Stimulated activated CD8-positive, alpha-beta memory T cell treated with anti-CD3 and anti-CD28 coated beads, Interleukin-7, amount 100 ng/mL, for 48 hours (primary cell): ENCODE measurements at places on chromosomes 7 and 10.

DNA sequence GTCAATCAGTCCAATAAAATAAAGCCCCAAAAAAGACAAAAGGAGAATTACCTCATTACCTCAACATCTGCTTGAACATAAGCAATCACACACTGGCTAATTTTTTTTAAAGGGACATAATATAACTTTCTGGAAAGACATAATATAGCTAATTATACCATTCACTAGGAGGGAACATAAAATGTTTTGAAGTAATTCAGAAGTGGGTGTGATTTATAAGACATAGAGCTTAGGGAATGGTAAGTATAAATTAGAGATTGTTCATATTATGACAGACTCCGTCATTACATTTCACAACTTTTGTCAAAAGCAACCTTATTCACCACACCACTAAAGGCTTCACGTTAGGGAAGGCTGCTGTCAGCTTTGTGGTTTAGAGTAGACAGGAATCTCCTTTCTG lies 3.8 kb downstream of the SHTN1 start:
- no peak for DNase-seq

DNA sequence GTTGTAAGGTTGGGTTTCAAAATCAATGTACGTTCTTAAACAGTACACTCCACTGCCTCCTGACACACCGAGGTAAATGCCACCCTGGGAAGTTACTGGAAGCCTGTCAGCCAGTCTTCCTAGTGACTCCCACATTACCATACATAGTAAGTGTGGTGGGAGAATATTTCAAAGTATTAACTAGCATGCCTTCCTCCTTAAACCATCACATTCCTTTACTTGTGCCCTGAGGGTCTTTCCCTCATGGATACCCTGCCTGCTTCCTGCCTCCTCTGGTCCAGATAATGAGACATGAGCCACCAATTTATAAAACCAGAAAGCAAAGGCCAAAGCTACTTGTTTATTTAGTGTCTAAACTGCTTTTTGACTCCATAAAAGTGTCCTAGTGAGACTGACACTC lies 23.3 kb upstream of the SORCS3 start:
- no peak for DNase-seq

GRCh38 chr10:51327432-51327831 lies 253.1 kb downstream of the PRKG1 start:
- DNase-seq, result no peak

DNA sequence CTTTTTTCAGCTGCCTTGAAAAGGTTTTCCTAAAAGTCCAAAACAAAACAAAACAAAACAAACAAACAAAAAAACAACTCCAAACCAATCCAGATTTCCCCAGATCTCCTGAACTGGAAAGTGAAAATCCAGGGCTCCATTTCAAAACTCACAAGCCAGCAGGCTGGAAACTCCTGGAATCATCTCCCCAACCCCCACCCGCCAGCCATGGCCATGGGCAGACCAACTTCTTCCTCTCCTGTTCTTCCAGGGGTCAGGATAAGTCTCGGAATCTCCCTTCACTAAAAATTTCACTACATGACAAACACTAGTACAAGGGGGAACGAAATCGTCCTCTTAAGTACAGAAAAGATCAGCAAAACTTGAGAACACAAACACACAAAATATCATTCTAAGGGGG lies 40.4 kb downstream of the GNA12 start:
- DNase-seq, result no peak

DNA sequence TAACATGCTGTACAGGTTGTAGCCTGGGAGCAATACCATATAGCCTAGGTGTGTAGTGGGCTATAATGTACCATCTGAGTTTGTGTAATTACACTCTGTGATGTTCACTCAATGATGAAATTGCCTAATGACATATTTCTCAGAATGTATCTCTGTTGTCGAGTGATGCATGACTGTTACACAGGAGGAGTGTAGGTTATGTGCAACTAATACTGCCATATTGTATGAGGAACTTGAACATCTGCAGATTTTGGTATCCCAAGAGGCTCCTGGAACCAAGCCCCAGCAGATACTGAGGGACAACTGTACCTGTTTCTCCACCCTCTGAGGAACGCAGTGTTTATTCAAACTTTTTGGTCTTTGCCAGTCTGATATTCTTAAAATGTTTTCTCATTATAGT lies 38.6 kb downstream of the NACAD start:
- DNase-seq, result no peak

GRCh38 chr10:113441220-113441619 lies 111.6 kb upstream of the HABP2 start:
- DNase-seq, result no peak

GRCh38 chr7:106285051-106285854 lies 470 bp upstream of the NAMPT start:
- peak; percentile 99 for DNase-seq

- no peak for DNase-seq
Observed at GRCh38 chr7:27071622-27072390, 24.0 kb downstream of the HOXA1 start.

DNA sequence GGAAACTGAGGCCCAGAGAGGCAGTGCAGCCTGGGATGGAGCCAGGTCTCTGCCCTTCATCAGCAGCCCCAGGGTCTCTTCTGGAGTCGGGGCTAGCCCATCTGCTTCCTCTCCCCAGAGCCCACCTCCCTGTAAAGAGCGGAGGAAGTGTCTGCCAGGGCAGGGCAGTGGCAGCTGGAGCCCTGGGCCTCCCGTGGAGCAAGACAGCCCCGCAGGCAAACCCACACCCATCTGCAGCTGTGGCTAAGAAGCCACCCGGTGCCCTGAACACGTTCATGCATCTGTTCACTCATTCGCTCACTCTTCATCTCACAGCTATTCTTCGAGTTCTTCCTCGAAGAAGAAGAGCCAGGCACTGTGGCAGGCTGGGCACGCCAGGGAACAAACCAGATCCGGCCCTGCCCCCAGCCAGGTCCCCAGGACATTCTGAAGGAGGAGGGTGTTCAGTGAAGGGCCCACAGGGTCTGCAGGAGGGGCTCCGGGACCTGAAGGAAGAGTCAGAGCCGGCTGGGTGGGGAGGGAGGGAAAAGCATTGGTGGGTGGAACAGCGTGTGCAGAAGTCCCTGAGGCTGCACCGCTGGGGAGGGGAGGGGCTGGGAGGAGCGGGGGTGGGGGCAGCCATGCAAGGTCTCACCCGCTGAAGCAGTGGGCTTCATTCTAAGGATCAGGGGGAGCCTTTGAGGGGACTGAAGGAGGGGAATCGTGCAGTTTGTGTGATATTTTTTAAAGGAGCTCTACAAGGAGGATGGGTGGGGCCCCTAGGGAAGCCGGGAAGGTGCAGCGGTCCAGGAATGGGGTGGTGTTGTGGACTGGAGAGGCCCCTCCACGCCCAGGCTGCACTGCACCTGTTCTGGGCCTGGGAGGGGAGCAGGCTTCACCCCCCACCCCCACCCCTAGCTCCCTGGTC lies 99.1 kb downstream of the UNCX start:
- DNase-seq, result no peak

GRCh38 chr7:109963741-109964140 lies 1127.2 kb upstream of the LRRN3 start:
- DNase-seq, result no peak

DNA sequence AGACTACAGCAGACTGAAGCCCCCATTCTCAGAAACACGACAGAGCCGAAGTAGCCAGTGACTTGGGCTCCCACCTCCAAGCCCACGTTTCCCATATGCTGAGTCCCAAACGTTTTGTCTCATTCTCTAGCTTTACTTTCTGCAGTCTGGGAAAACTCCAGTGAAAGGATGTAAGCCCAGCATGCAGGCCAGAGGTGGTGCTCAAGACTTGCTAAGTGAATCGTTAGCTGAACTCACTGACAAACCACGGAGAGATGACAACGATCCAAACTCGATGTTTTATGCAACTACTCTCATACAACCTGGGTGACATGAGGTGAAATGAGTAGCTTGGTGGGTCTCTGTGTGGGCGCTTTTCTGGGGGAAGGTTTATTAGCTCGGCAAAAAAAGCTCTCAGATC lies 731.8 kb downstream of the SUGCT start:
- DNase-seq, result no peak

DNA sequence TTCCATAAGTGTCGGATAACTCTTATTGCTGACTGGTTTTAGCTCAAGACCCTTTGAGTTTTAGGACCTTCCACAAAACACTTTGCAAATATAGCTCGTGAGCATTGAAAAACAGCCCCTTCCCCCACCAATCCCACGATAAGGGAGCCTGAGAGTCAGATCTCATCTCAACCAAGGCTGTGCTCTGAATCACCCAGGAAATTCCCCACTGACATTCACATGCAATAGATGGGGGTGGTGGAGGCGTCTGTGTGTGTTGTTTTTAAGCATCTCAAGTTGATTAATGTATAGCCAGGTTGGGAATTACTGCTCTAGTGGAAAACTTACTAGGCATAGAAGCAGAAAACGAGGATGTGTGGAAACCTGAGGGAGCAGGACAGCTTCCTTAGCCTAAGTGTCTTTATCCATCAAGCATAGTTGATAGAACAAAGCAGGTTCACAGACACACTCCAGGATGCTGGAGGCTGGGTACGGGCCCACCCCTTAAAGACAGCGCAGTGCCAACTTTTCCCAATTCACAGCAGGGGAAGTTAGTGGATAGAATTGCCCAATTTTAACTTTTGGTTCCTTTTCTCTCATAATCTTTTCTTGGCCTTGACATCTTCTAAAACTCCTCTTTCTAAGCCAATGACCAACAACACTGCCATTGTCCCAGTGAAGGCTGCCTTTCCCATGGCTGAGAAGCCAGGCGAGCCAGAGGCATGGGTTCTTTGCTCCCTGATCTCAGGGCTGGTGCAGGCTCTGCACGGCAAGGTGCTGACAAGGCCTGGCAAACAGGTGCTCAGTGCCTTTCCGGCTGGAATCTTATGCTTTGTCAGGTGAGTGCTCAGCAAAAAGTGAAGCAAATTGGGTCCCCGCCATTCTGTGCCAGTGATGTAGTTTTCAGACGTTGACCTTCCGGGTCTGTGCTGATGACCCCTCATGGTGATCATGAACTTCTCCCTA lies 98.5 kb upstream of the INSIG1 start:
- peak; percentile 53 for DNase-seq

DNA sequence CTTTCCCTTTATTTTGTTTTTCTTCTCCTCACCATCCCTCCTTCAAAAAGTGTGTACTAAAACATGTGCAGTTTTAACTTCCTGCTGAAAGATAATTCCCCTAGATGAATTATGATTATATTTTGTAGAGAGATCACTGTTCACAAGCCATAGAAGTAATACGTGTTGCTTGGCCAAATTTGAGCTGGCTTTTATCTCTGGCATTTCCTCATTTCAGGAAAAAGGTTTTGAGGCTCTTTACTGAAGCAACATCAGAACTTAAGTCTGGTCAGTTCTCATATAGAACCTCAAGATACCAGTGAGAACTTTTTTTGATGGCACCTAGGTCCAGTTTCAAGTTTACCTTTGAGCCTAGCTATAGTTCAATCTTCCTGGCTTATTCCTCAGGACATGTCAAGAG lies 463.3 kb downstream of the INHBA start:
- no peak for DNase-seq

GRCh38 chr7:132420527-132420926 lies 155.7 kb downstream of the PLXNA4 start:
- no peak for DNase-seq

DNA sequence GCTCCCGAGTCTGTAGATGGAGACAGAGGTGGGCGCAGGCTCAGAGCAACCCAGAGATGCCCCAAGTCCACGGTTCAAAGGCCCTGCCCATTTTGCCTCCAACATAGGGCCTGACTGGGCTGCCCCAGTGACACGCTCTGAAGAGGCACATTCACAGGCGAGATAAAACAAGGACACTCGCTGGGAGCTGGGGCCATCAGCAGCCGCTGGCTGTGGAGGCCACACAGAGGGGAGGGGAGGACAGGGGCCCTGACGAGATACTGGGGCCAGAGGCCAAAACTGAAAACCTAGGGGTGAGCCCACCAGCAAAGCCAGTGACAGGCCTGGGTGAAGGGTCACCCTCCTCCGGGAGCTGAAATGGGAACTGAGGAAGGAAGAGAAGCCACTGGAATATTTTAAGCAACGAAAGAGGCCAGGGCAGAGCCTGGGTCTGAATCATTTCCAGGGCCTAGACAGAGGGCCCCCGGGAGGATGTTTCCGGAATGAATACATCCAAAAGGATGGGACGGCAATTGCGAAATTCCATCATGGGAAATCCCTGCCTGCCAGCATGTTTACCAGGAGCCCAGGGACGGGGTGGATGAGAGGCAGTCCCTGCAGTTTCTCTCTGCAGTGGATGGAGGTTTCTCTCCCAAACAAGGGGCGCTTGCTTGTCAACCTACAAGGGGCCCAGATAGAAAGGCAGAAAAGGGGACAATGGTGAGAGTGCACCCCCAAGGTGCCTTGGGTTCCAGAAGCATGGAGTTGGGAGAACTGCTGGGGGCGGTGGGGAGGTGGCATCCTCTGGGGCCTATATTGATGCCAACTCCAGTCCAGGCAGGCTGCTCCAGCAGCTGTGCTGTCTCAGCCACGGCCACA lies 29.0 kb upstream of the HSPA12A start:
- DNase-seq, result no peak

- no peak for DNase-seq
Observed at GRCh38 chr10:50636618-50637579, 13.1 kb upstream of the SGMS1 start.

GRCh38 chr10:29713450-29713849 lies 78.7 kb upstream of the SVIL start:
- DNase-seq, result no peak

DNA sequence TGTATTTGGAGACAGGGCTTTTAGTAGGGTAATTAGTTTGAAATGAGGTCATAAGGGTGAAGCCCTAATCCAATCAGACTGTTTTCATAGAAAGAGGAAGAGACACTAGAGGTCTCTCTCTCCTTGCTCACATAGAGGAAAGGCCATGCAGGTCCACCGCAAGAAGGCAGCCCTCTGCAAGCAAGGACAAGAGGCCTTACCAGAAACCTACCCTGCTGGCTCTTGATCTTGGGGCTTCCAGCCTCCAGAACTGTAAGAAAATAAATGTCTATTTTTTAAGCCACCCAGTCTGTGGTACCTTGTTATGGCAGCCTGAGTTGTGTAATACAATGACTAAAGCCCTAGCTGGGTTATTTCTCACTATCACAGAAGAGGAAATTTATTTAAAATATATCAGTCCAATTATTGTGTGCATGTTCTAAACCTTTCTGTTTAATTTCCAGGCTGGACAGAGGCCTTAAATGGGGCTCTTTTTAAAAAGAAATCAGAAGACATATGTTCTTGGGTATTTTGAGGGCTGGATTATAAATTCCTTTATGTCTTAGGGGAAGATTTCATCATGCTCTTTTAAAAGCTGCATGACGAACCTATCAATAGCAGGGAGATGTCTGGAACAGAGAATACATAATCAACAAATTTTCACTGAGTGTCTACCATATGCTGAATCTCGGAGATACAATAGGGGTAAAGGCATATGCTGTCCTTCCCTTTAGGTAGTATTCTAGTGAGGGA lies 12.9 kb upstream of the TMEM26 start:
- DNase-seq, result no peak

- DNase-seq, result no peak
Observed at GRCh38 chr7:110854651-110855050, 236.3 kb upstream of the LRRN3 start.

DNA sequence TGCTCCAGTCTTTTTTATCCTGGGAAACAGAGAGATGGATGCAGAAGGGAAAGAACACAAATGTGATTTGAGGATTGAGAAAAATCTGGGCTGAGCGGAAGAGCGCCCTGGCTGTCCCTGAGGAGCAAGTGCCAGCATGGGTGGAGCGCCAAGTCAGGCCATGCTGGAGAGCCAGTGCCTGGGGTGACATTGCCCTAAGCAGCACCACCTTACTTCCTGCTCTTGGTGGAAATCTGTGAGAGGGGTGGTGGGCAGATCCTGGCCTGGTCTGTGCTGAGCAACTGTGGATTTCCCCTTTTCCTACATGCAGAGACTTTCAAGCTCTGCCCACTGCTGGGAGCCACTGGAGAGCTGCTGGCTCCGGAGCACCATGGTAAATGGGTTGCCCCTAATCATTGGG lies 36.9 kb downstream of the DDIT4 start:
- no peak for DNase-seq

GRCh38 chr7:131625817-131626372 lies 69.5 kb upstream of the PODXL start:
- no peak for DNase-seq
